SW 1271 (cell line): ENCODE measurements at places on chromosomes 1 and 21.

DNA sequence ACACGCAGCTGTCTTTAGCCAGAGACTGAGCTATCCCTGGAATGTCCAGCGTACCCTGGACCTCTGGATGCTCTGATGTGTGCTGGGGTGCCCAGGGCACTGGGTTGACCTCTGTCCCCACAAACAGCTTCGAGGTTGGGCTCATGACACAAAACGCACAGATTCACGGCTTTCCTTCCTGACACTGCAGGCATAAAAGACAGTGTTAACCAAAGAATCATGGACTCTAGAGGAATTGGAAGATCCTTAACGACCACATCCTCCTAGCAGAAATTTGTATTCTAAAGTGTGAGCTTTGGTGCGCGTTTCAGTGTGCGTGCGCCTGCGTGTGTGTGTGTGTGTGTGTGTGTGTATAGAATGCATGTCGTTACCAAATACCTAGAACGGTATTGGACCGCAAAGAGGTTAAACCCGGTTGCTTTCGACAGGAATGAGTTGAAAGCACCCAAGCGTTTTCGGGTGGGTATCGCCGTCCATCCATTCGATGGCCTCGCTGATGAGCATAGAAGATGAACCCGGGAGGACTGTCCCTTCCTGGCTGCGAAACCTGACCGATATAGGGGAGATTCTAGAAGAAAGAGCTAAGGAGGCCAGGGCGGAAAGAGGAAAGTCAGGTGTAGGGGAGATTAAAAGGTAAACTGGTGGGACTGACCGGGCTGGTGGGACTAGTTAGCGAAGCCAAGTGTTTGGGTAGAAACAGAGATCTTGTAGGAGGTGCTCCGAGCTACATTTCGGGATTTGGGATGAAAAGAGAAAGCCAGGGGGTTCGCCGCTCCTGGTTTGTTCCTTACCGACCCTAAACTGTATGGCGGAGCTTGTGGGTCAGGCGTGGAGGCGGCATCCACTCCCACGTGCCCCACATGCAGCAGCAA lies 6.8 kb upstream of the LHX9 start:
- DNase-seq, result no peak

DNA sequence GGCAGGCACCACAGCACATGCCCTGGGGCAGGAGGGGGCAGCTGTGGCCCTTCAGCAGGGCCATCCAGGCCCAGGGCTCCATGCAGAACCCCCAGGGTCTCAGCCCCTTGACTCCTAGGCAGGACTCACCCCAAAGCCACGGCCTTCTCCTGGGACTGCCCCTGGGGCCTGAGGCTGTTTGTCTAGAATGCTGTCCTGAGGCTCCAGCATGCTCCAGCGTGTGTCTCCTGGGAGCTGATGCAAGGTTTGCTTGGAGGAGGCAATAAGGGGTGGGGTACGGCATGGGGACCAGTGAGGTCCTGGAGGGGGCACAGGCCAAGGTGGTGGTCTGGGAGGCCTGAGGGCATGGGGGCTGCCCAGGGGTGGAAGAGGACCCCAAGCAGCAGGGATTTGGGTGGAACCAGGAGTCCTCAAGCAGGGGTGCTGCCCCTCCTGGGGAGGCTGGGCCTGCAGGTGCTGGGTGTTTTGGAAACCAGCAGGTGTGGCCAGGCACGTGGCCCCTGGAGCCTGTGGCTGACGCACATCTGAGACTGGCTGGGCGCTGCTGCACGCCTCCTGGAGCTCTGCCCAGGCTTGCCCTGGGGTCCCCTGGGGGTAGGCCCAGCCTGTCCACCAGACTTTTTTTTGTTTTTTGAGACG lies 7.8 kb upstream of the CALML6 start:
- no peak for DNase-seq

DNA sequence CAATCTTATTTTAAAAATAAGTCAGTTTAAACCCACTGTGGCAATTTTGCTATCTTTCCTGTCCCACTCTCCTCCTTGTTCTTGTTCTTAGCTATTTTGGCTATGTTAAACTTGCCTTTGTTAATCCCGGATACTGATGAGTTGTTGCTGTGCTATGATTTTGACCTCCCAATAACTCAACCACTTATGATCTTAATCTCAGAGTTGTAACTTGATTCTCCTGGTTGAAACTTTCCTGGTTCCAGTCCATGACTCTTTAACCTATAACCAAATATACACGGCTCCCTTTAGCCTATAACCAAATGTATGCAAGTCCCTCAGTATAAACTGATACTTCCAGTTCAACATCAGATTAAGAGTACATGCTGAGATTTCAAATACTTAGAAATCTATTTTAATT lies 15.6 kb upstream of the ACADM start:
- no peak for DNase-seq

DNA sequence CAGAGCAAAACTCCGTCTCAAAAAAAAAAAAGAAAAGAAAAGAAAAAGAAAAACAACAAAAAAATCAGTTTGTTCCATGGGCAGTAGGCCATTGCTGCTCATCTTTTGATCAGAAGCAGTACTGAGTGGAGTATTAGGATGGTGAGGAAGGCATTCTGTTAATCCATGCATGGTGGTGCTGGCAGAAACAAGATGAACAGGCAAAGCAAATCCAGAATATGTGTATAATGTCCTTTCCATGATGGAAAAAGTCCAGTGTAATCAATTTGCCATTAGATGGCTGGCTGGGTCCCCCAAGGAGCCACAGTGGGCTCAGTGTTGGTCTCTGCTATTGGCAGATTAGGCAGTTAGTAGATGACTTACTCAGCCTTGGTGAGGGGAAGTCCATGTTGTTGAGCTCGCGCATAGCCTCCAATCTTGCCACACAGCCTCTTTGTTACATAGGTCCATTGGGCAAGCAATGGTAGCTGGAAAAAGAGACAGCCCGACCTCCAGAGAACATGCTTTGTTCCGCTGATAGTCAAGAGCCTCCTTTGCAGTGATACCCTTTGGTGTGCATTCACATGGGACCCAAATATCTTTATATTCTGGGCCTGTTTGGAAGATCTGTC lies 23.3 kb downstream of the H3-3A start:
- no peak for DNase-seq

- DNase-seq, result peak; percentile 70
Measured at GRCh38 chr1:172429331-172430127, 9.0 kb downstream of the C1orf105 start.

DNA sequence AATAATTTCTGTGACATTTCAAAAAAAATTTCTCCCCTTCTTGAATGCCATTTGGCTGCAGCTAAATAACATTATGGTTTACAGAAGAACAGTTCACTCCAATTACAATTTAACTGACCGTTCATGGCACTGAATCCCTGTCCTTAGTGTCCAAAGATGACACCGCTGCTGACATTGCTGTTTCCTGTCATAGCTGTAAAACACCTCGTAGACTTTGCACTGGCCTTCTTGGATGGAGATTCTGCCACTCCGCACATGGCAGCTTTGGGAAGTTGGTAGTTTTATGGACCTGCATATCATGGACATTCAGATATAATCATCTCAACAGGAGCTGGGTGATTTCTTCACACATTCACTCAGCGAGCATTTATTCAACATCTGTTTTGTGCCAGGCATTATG lies 5.0 kb downstream of the ARMH1 start:
- no peak for DNase-seq
